ENCODE measurements at places on chromosomes 5 and 9.

DNA sequence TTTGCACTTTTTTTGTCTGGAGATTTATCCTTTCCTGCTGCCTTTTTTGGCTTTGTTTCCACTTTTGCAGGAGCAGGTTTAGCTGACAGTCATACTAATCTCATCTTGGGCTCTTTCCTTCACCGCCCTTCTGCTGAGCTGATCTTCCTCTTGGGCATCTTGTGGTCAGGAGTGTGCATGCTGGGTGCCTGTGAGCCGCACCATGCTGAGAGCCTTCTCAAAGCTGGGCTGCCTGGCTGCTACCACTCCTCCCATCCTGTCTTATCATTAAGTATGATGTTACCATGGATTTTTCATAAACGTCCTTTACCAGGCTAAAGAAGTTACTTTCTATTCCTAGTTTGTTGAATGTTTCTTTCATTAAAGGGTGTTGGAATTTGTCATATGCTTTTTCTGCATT, 49.5 kb upstream of the MCCC2 start:
- no peak for DNase-seq

- DNase-seq, result no peak
Observed at GRCh38 chr9:108161503-108161902, 671.9 kb upstream of the KLF4 start.

DNA sequence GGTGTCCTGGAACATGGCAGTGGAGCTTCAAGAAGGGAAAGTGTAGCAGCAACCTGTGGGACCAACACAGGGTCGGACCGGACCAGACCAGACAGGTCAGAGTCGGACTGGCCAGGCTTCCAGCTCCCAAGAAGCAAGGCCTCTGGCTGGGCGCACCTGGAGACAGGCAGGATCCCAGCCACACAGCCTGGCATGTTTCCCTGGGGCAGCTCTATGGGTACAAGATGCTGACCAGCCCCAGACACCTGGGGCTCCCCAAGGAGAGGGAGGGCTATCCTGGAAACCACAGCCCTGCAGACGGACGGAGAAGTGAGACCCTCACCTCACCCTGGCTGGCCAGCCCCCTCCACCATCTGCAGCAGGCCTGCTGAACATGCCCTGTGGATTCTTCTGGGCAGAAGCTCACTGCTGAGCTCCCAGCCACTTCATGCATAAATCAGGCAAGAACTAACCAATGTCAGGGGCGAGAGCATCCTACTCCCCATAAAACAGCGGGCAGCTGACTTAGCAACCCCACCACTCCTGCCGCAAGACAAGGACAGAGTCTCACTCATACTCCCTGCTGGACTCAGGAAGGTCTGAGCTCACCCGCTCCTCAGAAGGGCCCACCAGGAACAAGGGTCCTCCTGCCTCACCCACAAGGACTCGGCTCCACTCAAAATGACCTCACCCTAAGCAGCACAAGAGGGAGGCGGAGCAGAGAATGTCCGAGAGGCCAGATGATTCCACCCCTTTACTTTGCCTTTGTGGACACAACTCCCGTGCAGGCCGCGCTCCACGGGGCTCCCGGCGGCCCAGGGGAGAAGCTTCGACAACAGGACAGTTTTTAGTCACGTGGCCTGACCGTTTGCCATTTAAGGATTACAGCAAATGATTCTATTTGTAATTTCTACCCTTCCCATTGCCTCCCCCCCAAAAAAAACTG, 2.9 kb upstream of the DPH7 start:
- no peak for DNase-seq

- DNase-seq, result no peak
Observed at GRCh38 chr9:35942286-35942685, 15.7 kb downstream of the OR2S2 start.

DNA sequence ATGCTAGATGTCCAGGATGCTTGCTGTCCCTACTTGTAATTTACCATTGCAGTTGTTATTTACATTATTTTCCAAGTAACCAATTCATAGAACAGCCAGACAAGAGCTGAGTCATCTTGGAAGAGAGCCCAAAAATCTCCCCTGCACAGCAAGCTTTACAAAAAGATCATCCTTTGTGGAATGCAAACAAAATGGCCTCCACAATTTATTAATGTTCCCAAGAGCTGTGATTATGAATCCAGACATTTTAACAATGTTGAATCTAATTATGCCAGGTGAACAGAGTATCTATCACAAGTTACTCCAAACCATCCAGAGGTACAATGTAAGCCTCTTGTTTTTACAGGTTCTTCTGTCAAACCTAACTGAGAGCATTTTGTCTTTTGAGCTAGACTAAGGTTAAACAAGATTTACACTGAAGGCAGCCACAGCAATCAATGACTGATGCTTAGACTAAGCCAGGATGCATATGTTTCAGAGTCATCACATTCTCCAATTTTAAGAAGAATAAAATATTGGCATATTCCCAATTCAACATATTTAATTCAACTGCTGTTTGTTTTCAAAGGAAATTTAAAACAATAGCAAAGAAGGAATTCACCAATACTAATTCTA, 95.3 kb upstream of the SLC12A2 start:
- DNase-seq, result no peak

GRCh38 chr5:33637011-33637410, 196.2 kb downstream of the TARS1 start:
- no peak for DNase-seq
